ENCODE measurements at places on chromosomes 3 and 15.

- no peak for DNase-seq
These were observed 1151.3 kb upstream of the CADM2 start for GRCh38 chr3:83807511-83807910.

- DNase-seq: no peak
These were observed 63.3 kb downstream of the RPL22L1 start for GRCh38 chr3:170806676-170807075.

- DNase-seq: peak; percentile 75
These were observed 19.9 kb upstream of the POLR2M start for GRCh38 chr15:57686657-57687056.

GRCh38 chr3:123447749-123448517 lies 957 bp downstream of the ADCY5 start:
- no peak for DNase-seq

- DNase-seq: no peak
These were observed 728.1 kb upstream of the GRM7 start for GRCh38 chr3:6132684-6133432.

- no peak for DNase-seq
These were observed 31.7 kb upstream of the UTS2B start for GRCh38 chr3:191362037-191362436.

DNA sequence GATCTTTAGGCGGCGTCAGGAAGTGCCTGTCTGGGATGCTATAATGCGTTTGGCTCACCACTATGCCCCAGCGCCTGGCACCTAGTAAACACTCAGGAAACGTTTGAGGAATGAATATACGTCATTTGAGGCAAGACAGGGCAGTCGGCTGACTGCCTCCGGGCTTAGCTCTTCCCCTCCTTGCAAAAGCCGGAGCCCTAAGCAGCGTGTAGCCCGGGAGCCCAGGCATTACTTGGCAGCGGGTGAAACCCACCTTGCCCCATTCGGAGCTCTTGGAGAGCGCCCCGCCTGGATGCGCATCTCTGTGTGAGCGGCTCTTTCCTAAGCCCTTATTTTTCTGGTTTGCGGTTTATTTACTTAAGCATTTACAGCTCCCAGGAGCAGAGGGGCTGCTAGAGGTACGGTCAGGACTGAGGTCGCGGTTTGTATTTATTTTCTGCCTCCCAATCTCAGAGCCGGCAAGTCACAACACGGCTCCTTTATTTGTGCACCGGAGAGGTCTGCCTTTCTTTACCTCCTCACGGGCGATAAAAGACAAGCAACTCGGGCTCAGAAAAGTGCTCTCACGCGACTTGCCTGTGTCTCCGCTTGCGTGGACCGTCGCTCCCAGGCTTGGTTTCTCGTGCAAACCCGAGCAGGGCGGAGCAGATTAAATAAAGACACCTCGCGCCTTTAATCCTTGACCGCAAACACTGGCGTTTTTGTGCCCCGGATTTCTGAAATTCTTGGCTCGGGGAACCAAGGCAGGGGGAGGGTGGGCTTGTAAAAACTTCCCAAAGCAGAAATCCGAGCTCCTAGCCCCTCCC lies 737 bp upstream of the ITPR1 start:
- DNase-seq: peak; percentile 74

DNA sequence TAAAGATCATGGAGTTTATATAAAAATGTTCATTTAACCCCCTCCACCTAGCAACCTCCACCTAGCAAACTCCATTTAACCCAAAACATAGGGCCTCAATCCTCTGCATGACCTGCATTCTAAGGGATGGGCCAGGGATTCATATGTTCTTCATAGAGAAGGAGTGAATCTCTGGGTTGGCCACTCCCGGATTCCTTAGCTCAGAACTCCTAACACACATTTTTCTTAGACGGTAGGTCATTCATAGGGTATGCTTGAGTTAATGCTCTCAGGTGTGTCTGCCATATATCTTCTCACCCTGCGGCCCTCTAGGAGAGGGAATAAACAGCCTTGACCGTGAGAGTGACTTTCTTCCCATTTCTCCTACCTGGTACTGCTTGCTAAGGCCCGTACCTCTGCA lies 102.0 kb upstream of the IGSF10 start:
- DNase-seq: no peak

DNA sequence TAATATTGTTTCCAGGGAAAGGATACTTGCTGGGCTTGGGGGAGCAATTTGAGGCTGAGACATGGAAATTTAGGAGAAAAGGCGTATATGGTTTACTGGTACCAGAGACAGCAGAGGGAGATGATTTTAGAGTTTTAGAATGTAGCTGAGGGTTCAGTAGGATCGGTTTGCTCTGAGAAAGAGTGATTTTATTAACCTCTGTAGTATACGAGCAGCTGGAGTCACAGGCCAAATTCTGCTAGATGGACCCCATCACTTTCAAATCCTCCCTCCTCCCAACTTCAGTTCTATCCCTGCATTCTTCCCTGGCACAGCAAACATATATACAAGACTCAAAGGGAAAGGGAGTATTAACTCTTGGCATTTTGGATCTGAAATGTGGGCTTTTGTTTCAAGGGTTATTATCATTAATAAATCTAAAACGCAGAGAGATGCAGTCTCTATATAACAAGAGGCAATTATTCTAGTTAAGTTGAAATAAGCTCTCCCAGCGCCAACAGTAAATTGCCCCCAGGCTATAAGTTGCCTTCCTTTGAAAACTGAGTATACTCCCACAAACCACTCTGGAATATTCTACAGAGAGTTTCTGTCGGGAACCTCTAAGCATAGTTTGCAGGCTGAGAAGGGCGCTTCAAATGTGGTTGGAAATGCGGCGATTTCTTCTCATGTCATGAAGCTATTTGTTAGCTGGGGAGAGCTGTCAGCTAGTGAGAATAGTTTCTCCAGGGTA lies 5.4 kb downstream of the CRABP1 start:
- DNase-seq: no peak

DNA sequence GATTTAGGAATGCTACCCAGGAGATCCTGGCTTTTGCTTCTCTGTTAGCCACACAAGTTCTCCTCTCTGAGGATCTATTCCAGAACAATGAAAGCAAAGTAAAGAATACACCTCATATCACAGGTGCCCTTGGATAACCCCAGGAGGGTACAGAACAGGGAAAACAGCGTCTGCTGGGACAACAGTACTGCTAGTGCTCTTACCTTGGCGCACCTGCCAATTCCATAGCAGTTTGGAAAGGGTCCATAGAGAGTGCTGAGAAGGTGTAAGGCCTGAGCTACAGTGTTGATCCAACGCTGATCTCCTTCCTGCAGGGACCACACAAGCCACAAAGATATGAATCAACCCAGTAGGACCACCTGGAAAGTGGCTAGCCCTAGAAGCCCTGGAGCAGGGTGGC lies 12.9 kb upstream of the PRC1 start:
- no peak for DNase-seq

DNA sequence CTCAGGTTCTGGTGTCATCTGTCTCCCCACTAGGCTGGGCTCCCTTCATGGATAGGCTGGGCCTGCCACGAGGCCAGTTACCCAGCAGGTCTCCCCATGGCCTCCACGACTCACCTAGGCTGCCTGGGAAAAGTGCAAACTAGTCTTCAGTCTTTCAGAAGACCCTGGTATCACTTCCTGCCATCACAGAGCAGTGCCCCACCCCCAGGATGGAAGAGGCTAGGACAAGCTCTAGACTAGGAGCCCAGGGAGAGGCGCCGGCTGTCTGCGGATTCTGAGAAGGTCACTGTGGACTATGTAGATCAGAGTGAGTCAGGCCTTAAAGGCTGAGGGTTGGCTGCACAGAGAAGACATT lies 63.7 kb downstream of the CORO2B start:
- DNase-seq: peak; percentile 68

- no peak for DNase-seq
These were observed 107.0 kb upstream of the PFN2 start for GRCh38 chr3:150077581-150078247.

- DNase-seq: peak; percentile 98
These were observed 16.4 kb downstream of the FAM107A start for GRCh38 chr3:58560771-58561311.

GRCh38 chr3:131192701-131193100 lies 166.0 kb downstream of the NEK11 start:
- no peak for DNase-seq

- no peak for DNase-seq
These were observed 57.3 kb upstream of the SPRED1 start for GRCh38 chr15:38195191-38195901.

Data from choroid plexus epithelial cell (primary cell).